ENCODE measurements at places on chromosomes 1 and 21. TPM values are rescaled to one million over a fixed set of nuclear protein-coding genes. Genes with fewer than 3 reads are reported as not detected.
A peak's percentile ranks its signal among the peaks of the same experiment; 100 is the strongest.

DNA sequence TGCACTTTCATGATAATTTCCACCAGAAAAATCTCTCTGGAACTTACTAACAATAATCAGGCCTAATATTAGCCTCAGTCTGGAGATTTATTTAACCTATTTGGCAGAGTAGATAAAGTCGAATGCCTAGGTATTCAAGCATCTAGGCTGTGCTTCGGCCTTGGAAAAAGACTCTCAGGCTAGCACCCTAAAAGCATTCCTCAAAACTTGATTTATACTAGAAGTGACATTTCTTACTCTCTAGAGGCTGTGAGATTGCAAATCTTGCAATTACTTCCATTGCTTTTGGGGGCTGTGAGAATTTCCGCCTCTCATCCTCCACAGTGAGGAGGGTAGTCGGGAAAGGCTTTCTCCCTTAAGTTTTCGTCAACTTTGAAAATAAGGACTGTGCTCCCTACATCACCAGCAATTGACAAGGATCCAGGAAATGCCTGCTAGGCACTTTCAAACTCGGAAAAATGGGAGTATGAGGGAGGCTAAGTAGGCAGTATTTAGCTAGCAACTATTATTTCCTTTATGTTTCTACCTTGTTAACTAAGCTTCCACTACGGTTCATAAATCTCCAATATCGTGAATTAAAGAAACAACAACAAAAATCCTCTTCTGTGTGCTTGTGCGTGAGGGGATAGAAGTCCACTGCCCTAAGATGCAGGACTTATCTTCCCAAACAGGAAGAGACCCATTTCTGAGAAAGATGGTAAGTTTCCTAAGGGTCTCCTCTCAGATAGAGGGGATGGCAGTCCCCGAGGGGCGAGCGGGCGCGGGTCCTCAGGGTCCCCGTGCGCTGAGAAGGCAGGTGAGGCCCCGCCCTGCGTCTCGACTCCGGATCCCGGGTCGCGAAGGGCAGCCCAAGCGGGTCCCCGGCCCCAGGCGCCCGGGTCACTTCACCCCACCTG is 1.1 kb upstream of the LMO4 start:
- H3K4me3 ChIP-seq = peak overlapping the region; percentile 90
- no peaks in the 10 kb centered on the region for H3K27me3 ChIP-seq
- peak overlapping the region; percentile 97 for H3K27ac ChIP-seq
- DNase-seq = no peak

DNA sequence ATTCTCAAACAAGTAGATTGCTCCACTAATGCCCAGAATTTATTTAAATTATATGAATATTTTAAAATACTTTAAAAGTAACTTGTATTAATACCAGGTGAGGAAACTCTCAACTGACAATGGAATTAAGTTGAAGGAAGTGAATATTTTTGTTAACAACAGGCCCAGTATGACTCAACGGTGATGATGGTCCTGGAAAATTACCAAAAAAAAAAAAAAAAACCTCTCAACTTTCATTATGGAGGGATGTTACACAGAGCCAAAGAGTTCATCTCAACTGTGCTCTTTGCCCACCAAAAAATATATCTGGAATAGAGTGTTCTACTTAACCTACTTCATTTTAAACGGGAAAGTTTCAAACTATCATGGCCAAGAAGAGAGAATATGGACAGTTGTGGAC is 28.3 kb downstream of the CFH start:
- no peaks in the 10 kb centered on the region for H3K4me1 ChIP-seq
- H3K36me3 ChIP-seq = no peaks in the 10 kb centered on the region
- H3K27ac ChIP-seq = no peak overlapping the region
- no peak overlapping the region for H3K4me3 ChIP-seq
- no peaks in the 10 kb centered on the region for H3K27me3 ChIP-seq
- DNase-seq = no peak

RAB3B gene
- polyA plus RNA-seq = 4.1 TPM

GRCh38 chr1:150146849-150147542 is 2.7 kb upstream of the PLEKHO1 start:
- peaks cover 29% of the 10 kb centered on the region for H3K27me3 ChIP-seq
- DNase-seq = no peak
- H3K4me3 ChIP-seq = no peak overlapping the region
- H3K36me3 ChIP-seq = peaks cover 3% of the 10 kb centered on the region
- H3K4me1 ChIP-seq = no peaks in the 10 kb centered on the region

Data from large intestine (tissue), 12 donors.